Omental fat pad (tissue), 4 donors: ENCODE measurements at places on chromosomes 2 and 18.

DNA sequence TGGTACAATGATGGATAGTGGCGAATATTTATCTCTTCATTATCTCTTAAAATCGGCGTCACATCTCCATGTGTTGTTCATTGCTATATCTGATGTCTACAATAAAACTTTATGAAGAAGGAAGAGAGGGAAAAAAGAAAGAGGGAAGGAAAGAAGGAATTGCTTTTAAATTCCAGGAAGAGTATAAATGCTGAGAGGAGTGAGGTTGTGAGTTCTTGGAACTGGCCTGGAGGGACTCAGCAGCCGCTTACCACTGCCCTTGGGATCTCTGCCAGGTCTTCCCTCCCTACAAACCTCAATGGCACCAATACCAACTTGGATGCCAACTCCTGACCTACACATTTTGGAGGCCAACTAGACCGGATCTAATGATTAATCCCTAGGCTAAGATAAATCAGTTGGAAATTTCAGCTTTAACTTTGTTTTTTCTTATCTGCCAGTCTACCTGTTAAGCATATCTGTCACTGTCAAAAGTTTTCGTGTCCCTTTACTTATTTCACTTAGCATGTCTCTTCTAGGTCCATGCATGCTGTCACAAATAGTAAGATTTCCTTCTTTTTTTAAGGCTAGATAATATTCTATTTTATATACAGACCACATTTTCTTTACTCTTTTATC lies 9.8 kb downstream of the SCN9A start:
- no peak for DNase-seq

GRCh38 chr2:126543081-126543480 lies 112.9 kb upstream of the GYPC start:
- DNase-seq: no peak

- DNase-seq: no peak
Observed at GRCh38 chr2:207038299-207038698, 99.0 kb downstream of the CPO start.

- DNase-seq: no peak
Observed at GRCh38 chr2:16094811-16095210, 154.5 kb downstream of the MYCN start.

GRCh38 chr2:60517446-60517845 lies 36.0 kb downstream of the BCL11A start:
- no peak for DNase-seq

GRCh38 chr18:54585743-54586142 lies 5.3 kb upstream of the DYNAP start:
- no peak for DNase-seq

DNA sequence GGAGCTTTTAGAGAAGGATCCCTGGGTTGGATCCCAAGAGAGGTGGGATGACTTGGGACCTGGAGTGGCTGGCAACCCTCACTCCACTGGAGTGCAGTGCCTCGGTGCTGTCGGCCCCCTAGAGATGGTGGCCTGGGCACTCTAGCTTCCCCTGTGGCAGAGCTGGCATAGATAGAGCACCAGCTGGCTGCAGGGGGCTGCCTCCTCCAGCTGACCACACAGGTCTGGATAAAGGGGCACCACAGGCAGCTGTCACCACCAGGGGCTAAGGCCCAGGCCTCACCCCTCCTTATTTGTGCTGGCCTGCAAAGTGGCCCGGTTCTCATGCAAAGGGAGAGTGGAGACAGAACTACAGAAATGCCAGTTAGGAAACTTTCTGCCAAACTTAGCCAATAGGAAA lies 74.3 kb downstream of the ZBTB7C start:
- DNase-seq: no peak

DNA sequence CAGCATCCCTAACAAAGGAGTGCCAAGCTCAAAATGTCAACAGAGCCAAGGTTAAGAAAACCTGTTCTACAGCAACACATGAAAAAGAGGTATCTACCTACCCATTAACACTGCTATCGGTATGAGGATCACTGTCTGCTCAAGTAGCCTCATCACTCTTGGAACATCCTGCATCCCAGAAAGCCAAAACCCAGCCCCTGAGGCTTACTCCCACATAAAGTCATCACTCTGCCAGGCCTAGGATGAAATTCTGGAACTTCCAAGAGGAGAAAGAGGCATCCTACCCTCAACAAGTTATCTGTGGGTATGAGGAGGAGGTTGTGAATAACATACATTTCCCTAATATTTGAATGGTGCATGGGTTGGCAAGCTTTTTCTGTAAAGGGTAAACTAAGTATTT lies 25.5 kb downstream of the CDH2 start:
- DNase-seq: no peak
